Activated T-cell treated with anti-CD3 and anti-CD28 coated beads for 1 hour (primary cell): ENCODE measurements at places on chromosomes 2 and 18.

- DNase-seq, result no peak
Measured at GRCh38 chr2:105294046-105294445, 35.5 kb downstream of the TGFBRAP1 start.

DNA sequence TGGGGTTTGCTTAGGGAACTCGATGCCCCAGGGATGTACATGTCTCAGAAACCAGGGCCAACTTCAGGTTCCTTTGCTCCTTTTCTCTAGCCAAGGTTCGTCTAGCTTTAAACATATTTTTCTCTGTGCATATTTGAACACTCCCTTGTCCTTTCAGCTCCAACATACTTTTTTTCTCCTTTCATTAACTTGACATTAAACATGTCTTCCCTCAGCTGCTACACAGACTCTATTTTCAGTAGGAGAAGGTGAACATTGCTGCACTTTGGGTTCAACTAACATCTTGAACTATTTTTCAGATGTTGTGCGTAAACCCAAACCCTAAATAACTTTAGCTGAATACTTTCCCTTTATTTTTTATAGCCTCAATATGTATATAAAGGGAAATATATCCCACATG, 212.9 kb downstream of the MTX2 start:
- DNase-seq, result no peak

GRCh38 chr2:104443145-104443544, 410.8 kb upstream of the POU3F3 start:
- DNase-seq, result no peak

DNA sequence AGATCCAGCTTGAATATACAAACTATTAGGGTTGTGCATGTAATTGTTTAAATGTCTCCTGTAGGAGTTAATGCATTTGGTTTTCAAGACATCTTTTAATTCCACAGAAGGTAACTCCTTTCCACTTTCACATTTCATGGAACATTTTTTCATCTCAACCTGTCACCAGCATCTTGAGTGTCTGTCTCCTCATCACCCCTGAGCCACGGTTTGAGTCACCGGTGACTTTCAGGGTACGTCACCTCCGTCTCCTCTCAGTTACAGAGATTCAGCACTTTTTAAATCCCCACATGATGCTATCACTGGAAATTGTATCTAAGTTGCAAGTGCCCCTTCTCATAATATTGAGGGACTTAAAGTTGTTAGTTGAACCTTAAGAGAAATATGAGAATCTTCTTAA, 25.3 kb downstream of the GPR55 start:
- no peak for DNase-seq

GRCh38 chr18:8742387-8743361, 37.3 kb downstream of the MTCL1 start:
- DNase-seq, result no peak

- no peak for DNase-seq
Measured at GRCh38 chr18:50277942-50278341, 3.4 kb downstream of the MBD1 start.

DNA sequence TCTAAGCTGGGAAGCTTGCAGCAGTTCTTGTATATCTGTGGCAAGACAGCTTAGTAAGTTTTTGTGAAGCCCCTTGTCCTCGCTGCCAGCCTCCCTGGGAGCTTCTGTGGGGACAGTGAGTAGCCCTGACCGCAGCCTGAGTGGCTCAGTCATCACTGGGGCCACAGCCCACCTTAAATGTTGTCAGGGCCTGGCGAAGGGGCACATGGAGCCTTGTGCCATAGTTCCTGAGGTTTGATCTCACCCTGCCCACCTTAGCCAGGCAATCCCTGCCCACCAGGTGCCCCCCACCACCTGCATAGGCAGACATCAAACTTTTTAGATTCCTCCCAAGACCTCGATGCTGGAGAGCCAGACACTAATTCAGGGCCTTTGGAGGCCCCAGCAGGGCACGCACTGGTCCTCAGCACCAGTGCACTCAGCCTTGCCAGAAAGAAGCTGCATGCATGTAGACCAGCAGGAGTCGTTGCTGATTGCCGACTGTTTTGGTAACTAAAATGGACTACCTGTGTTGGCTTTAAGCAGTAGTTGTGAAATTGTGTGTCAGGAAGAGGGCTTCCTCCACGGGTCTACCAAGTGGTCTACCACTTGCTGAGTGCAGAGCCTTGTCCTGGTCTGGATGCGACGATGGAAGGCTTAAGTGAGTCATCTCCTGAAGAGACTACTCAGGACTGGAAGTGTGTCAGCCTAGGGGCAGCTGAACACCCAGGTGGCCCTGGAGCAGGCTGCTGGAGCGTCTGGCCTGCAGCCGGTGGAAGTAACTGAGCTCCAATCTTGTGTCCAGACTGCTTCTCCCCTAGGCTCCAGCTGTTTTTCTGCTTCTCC, 233.1 kb downstream of the SEPTIN10 start:
- DNase-seq, result no peak

- DNase-seq, result no peak
Measured at GRCh38 chr2:229815342-229815741, 101.0 kb upstream of the DNER start.

- DNase-seq, result no peak
Measured at GRCh38 chr18:59846814-59847490, 52.8 kb upstream of the PMAIP1 start.

- DNase-seq, result no peak
Measured at GRCh38 chr2:217980036-217980435, 22.8 kb downstream of the TNS1 start.

DNA sequence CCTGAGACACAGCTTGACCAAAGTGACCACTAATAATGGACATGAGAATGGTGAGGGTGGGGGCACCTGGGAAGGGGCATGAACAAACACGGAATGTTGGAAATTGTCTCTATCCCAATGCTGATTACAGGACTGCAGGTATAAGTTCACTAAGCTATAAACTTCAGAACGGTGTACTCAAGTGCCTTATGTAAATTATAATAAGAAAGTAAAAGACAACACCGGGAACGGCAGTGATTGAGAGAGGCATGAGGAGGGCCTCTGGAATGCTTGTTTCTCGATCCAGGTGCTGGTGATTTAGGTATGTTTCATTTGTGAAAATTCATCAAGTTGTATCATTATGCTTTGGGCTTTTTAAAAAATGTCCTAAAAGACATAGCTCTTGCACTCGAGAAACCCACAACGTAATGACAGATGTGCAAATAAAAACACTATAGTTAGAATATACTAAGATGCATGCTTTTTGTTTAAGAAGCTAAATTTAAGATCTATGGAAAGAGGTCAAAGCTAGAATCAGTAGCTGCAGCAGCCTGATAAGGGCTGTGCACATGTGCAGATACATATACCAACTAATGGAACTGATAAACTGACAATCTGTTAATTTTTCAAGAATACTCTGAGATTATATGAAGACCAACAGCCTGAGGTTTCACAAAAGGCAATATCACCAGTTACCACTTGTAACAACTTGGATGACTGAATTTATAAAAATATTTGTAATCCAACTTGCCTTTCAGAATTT, 7.6 kb downstream of the HIBCH start:
- no peak for DNase-seq

DNA sequence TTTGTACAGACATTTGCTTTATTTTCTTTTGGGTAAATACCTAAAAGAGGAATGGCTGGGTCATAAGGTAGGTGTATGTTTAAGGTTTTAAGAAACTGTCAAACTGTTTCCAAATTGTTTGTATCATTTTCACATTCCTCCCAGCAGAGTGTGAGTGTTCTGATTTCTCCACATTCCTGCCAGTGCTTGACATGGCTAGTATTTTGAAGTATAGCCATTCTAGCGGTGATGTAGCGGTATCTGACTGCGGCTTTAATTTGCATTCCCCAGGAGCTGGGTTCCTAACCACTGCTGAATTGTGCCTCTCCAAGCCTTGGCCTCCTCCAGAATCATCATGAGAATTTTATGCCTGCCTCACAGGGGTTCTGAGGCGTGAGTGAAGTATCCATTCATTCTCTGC, 61.8 kb upstream of the ARL4C start:
- DNase-seq, result no peak
